ENCODE measurements at places on chromosomes 5 and 9.

GRCh38 chr9:2299156-2299842 lies 284.2 kb downstream of the SMARCA2 start:
- DNase-seq: no peak

DNA sequence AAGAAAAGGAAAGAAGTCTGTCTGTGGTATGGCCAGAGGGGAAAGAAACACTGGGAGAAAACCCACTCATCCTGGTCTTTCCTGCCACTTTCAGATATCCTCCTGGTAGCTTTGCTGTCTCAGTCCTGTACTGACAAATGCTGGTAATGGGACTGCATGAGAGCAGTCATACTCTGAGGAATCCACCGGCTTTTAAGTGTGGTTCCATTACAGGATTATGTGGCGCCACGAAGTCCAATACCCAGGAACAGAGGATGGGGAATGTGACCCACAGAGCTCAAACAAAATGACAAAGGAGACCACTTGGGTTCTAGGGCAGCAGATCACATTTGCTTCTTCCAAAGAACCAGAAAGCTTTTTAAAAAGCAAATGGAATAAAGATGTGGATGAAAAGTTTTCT lies 26.3 kb upstream of the FBP1 start:
- DNase-seq: no peak

GRCh38 chr5:175649967-175650366 lies 7.9 kb upstream of the HRH2 start:
- no peak for DNase-seq

- DNase-seq: no peak
Observed at GRCh38 chr9:12774861-12775678, at the start of gene LURAP1L. TSS of gene LURAP1L (plus strand) at chr9:12775020. CDS start at chr9:12775716, 696 bp downstream.

DNA sequence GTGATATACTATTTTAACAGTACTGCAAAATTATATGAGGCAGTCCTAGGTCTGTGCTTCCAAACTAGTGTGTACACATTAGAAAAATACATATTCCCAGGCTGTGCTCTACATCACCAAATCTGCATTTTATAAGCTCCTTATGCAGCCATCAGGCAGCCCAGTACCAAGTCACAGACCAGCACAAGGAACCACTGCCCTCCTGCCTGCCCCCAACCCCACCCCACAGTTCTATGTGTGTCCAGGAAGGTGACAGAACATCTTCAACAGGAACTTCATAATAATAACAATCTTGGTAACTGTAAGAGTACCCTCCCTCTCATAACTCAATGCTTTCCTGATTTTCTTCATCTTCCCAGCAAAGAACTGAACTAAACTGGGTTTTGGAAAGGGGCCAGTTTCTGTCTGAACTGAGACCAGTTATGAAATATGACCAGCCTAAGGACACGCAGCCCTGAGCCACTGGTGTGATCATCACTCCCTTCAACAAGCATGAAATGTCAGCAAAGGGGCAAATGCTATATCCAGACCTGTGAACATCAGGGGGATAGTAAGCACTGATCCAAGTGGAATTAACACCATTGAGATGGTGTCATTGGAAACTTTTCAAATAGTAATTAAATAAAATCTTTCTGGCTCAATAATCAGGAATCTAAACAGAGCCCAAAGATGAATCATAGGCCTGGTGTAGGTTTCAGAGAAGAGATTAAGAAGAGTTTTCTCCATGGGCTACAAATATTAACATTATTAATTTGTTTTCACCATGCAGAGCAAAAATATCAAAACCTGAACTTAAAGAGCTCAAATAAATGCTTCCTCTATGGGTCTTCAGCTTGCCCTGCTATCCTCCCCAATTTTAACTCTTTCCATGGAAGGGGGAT lies 82.1 kb downstream of the DPYSL3 start:
- DNase-seq: no peak

- DNase-seq: no peak
Observed at GRCh38 chr9:136339173-136339957, 12.0 kb downstream of the GPSM1 start.

DNA sequence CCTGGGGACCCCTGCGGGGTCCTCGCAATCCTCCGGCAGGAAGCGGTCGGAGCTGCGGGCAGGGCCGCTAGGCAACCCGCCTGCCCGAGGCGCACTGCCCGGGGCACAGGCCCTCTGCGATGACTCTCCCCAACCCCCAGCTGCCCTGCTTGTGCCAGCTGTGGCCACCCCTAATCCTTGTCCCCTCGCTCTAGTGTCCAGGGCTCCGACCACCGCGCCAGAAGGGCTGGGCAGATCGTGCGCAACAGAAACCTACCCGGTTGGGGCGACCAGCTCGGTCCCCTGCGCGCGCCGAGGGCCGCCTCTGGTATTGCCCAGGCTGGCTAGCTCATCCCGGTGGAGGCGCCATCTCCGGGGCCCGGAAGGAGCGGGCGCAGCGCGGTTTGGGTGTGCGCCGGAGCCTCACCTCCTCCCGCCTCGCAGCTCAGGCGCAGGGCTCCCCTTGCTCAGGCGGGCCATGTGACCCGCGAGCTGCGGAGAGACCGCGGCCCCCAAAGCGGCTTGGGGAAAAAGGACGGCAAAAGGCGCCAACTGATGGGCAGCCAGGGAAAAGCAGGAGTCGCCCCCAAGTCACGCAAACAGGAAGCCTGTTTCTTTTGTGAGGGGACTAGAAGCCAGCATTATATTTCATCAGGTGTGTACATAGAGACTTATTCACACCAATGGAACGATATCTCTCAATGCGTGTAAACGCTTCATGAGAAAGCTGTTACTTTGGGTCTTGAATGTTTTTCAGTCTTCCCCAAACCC lies 46.8 kb upstream of the RNF20 start:
- DNase-seq: no peak

DNA sequence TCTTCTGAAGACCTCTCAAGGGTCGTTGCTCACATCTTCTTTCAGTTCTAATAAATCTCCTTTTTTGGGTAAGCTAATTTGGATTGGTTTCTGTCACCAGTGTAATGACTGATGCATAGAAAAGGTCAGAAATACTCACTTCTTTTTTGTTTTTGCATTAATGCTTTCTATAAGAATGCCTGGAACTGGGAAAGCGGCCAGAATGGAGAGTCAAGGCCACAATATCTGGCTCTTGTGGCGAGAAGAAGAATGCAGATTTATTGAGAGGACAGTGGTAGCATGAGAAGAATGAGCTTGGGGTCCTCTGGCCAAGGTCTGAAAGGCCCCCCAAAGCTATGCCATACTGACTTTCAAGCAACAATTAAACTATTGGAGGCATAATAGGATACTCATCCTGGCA lies 88.0 kb upstream of the SLC12A2 start:
- DNase-seq: no peak

DNA sequence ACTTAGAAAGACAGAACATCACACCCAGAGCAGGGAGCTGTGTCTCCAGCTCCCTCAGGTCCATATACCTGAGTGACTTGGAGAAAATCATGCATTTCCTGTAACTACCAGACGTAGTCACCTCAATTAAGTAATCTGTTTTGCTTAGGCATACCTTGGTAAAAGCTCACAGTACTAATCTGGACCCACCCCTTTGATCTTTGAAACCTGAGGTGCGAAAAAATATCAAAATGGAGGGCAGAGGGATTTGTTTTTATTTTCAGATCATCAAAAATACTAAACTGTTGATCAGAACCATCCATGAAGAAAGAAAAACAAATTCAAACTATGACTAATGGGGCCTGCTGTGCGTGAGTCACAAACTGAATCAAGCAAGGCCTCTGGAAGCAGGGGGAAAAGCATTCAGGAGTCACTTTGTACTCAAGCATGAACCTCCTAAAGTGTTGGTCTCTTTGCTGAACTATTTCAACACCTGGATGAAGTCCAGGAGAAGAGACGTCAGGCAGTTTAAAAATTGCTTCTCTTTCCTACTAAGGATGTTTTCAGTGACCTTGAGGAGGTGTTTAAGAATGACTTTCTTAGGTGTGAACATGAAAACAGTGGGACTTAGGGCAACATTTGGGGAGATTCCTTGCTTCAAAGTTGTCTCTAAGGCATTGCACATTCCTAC lies 76.3 kb downstream of the MUSK start:
- no peak for DNase-seq

GRCh38 chr9:88388203-88388885 lies at the start of gene SPIN1:
TSS of gene SPIN1 (plus strand) at chr9:88388444. CDS start at chr9:88426540, 38,096 bp downstream.
- peak; percentile 59 for DNase-seq

GRCh38 chr5:65142016-65142415 lies 339.7 kb downstream of the ADAMTS6 start:
- DNase-seq: no peak

GRCh38 chr5:96657068-96657467 lies 5.1 kb upstream of the CAST start:
- peak; percentile 38 for DNase-seq

- DNase-seq: no peak
Observed at GRCh38 chr5:178849316-178849715, 10.4 kb upstream of the ZNF354B start.

DNA sequence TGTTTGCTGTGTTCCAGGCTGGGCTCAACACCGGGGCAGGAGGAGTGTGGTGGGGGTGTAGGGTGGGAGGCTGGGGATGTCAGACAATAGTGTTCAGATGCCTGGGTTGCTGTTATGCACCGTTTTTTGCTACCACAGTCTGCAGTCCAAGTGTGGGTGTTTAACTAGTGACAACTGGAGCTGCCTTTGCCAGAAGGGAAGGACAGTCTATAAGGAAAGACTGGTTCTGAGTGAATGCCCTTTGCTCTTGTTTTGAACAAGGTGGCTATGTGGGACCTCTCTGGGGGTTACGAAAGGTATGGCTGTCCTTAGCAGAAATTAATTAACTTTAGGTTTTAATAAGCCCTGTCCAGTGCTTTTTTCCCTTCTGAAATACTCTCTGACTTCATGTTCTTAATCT lies 118.5 kb upstream of the GNA14 start:
- no peak for DNase-seq

DNA sequence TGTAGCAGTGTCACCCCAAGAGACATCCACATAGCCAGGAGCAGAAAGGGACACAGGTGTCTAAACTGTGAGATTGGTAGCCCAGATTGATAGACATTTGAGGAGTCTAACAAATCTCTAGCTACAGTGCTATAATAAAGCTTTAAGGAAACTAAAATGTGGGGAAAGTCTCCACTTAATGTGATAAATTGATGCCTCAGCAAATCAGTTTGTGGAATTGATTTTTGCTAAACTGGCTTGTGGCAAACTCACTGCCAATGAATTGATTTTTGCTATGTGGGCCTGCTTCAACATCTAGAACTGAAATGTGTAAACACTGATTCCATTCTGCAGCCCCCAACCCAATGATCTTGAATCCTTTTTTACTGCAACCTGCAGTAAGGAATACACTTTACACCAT lies 16.8 kb upstream of the MAP3K1 start:
- DNase-seq: no peak

- DNase-seq: no peak
Observed at GRCh38 chr9:137315581-137316011, 13.5 kb upstream of the NRARP start.

- no peak for DNase-seq
Observed at GRCh38 chr5:132677191-132677590, 3.4 kb downstream of the IL4 start.

DNA sequence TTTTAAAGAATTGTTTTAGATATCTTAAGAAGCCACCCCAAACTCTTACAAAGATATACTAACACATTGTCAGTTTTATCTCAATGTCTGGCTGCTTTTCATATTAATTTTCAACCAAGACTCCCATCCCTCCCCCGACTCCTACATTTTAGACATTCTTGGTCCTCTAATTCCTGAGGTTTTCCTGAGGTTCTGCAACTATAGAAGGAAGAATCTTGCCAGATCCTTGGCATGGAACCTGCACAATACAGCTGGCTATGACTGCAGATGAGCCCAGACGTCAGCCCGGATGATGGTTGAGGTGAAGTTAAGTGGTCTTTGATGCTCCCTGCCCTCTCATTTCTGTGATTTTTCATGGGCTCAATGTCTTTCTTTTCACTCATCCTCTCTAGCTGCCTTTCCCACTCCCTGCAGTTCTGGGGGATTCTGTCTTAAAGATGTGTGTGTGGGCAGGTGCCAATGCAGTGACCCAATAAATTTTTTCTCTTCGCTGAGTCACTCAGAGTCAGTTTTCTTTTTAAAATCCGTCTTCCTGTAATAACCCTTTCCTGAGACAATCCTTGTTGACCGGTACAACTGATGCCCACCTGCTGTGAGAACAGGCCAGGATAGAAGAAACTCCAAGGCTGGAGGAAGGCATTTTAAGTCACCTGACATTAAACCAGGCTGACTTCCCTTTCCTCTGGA lies 237.8 kb upstream of the GAS1 start:
- DNase-seq: no peak

DNA sequence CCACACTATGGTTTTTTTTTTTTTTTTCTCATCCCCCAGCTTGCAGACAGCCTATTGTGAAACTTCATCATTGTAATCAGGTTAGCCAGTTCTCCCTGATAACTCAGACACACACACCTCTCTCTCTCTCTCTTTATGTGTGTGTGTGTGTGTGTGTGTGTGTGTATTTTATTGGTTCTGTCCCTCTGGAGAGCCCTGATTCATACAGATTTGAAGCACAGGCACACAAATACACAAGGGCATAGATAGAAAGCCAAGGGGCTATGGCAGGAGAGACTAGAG lies 20.6 kb upstream of the VCAN start:
- no peak for DNase-seq
